Panc1 (cell line): ENCODE measurements at places on chromosomes 7 and 10. TPM values are rescaled to one million over a fixed set of nuclear protein-coding genes. Genes with fewer than 3 reads are reported as not detected.

Gene GALNT17
- not detected for total RNA-seq

- DNase-seq, result no peak
These were observed 54.5 kb upstream of the OPALIN start for GRCh38 chr10:96413151-96413787.

Gene EXOSC1
- total RNA-seq, result 60.3 TPM

DNA sequence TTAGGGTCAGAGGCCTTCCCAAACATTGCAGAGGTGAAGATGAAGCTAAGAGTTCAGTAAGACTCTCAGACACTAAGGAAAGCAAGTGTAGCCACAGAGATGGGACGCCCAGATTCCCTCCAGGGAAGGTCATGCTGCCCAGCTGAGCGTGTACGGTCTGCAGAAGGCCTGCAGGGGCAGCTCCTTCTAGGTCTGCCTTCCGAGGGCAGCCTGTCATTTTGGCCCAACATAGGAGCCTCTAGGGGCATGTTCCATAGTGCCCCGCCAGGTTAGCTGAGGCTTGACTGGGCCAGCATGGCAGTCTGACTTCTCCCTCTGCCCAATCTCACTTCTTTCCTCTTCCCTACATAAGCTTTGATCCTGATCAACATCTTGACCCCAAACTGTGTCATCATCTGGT, 130.7 kb downstream of the PIP4K2A start:
- no peak for DNase-seq

DNA sequence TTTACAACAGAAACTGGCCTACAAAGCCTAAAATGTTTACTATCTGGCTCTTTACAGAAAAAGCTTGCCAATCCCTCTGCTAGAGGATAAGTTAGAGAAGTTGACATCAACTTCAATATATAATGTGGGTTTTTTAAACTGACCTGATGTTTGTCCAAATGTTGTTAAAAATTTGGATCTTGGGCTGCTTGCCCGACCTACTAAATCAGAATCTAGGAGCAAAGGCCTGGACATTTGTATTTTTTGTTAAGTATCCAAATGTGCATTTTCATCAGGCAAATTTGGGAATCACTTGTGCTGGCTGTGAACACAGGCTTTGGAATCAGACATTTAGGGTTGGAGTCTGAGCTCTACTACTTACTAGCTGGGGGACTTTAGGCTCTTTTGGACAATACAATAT, 252.7 kb upstream of the CSTF2T start:
- DNase-seq, result no peak

GRCh38 chr10:7003831-7004395, 406.9 kb downstream of the SFMBT2 start:
- DNase-seq, result no peak

Gene AKR1C3
- total RNA-seq, result 0.62 TPM

DNA sequence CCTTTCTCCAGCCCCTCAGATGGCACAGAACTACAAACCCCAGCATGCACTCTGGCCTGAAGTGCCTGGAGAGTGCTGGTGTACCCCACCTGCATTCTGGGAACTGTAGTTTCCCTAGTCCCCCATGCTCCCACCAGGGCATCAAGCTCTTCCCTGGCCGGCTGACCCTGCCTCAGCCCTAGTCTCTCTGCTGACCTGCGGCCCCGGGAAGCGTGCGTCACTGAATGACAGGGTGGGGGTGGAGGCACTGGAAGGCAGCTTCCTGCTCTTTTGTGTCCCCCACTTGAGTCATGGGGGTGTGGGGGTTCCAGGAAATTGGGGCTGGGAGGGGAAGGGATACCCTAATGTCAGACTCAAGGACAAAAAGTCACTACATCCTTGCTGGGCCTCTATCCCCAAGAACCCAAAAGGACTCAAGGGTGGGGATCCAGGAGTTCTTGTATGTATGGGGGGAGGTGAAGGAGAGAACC, 2.1 kb downstream of the NOS3 start:
- no peak for DNase-seq

DNA sequence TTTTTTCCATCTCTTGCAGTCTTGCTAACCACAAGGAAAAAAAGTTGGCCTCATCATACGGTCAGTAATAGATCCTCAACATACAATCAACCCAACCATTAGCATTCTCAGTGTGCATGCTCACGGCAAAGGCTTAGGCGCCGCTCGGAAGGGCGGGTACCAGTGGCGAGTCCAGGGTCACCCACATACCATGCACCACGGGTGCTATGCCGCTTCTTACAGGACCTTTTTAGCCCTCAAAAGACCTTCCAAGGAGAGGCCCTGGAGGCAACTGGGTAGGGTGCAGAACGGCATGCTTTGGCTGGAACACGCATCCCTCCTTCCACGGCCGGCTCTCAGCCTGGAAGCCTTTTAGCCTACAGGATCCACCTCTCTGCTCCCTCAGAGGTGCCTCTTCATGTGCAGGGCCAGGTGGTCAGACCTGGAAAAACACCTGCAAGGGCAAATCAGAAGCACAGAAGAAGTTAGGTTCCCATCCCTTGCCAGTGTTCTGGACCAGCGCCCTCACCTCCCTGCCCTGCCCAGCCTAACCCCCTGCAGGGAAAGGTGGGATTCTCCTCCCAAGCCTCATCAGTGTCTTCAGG, 5.8 kb downstream of the KLF6 start:
- no peak for DNase-seq

DNA sequence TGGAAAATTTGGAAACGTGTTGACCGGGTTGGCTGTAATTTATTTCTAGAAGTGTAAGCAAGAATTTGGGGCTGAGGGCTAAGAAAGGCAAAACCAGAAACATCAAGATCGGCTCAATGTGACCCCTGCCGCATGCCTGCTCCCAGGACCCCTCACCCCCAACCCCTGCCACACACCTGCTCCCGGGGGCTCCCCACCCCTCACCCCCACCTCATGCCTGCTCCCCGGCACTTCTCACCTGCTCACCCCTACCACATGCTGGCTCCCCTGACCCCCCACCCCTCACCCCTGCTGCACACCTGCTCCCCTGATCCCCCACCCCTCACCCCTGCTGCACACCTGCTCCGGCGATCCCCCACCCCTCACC, 19.0 kb upstream of the CFAP46 start:
- DNase-seq, result no peak

DNA sequence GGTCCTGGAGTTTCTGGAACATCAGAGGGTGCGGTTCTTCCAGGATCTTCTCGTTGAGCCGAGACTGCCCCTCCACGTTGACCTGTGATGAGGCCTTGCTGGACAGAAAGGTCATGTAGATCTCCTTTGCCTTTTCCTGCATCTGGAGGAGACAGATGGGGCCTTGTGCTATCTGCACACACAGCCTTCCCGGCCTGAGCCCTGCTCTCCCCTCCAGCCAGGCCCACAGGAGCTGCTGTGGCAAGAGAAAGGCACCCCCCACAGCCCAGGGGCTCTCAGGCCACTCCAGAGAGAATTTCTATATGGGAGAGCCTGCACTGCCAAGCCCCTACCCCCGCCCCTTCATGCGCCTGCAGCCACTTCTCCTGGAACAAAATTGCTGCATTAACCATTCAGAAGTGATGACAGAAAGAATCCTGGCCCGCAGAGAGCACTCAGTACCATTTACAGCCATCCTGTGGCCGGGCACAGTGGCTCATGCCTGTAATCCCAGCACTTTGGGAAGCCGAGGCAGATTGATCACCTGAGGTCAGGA, 26.9 kb downstream of the RGS10 start:
- no peak for DNase-seq

Gene SLC16A12
- total RNA-seq, result not detected

Gene ZNF804B
- not detected for total RNA-seq

GRCh38 chr10:133274751-133275683, 1.7 kb downstream of the ADAM8 start:
- no peak for DNase-seq

- DNase-seq, result no peak
These were observed 196.8 kb downstream of the REEP3 start for GRCh38 chr10:63718006-63718405.

Gene TCERG1L
- total RNA-seq, result not detected

Gene HSPA12A
- total RNA-seq, result 7.7 TPM

DNA sequence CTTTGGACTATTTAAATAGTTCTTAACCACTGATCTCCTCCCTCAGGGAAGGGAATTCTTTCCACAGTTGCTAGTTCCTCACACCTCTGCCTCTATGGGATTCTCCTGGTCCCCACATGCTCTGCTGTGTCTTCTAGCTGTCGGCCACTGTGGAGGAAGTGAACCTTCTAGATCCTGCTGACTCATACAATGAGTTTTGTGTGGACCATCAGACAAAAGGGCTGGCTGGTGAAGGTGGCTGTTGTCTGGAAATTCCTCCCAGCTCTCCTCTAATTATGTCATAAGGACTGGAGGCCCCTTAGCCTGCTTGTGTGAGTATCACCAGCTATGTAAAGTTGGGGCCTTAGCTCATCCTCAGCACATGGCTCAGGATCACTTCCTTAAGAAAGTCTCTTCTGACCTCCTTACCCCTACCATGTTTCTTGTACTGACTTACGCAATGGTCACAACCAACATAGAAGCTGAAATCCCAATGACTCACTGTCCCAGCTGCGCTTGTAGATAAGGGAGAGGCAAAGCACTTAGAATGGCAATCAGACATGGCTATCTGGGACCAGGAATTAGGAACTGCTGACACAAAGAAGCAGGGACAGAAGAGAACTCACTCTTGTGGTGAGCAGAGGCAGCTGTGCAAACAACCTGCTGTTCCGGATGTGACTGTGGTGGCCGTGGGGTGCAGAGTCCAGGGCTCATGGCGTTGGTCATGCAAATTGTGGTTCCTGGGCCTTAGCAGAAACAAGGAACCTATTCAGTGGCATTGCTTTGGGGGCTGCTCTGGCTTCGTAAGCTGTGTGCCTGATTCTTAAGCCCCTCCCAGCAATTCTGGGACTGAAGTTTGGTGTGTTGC, 2.5 kb upstream of the MACC1 start:
- no peak for DNase-seq

Gene CNPY1
- total RNA-seq, result not detected

Gene OR9A2
- not detected for total RNA-seq

GRCh38 chr7:156640257-156640948, at the start of gene RNF32:
RNF32 (plus strand) TSS chr7:156640774; CDS start chr7:156643878, 3,104 bp downstream.
- peak; percentile 69 for DNase-seq

DNA sequence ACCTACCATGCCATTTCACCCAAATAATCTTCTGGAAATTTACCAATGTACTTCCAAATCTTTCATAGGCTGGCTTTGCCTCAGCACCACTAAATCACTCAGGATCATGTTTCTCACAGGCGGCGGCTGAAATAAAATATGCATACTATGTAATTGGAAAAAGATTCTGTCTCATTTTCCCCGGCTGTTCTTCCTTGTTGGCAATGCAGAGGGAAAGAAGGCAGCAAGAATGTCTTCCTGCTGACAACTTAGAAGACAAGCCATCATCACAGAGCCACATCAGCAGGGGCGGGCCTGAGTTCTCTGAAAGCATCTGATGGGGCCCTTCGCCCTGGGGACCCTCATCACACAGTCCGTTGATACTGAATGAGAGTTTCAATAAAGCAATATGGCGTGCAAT, 39.2 kb upstream of the COL1A2 start:
- DNase-seq, result no peak

- DNase-seq, result no peak
These were observed 126.8 kb downstream of the WDR37 start for GRCh38 chr10:1183033-1183396.

DNA sequence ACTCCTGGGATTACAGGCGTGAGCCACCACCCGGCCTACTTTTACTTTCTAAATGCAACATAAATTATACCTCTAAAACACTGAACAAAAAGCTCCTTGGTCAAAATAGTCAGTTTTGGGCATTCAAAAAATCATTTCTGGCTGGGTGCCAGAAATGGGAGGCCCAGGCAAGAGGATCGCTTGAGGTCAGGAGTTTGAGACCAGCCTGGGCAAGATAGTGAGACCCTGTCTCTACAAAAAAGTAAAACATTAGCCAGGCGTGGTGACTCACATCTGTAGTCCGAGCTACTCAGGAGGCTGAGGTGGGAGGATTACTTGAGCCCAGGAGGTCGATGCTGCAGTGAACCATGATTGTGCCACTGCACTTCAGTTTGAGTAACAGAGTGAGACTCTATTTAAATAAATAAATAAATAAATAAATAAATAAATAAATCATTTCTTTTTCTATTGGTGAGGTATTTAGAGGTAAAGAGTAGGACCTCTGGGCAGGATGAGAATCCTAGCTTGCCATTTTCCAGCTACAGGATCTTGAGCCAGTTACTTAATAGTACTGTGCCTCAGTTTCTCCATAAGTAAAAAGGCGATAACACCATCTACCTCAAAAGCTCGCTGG, 87.6 kb downstream of the SKIDA1 start:
- no peak for DNase-seq
